Skin of body (tissue), 3 donors: ENCODE measurements at places on chromosomes 7 and 10.

DNA sequence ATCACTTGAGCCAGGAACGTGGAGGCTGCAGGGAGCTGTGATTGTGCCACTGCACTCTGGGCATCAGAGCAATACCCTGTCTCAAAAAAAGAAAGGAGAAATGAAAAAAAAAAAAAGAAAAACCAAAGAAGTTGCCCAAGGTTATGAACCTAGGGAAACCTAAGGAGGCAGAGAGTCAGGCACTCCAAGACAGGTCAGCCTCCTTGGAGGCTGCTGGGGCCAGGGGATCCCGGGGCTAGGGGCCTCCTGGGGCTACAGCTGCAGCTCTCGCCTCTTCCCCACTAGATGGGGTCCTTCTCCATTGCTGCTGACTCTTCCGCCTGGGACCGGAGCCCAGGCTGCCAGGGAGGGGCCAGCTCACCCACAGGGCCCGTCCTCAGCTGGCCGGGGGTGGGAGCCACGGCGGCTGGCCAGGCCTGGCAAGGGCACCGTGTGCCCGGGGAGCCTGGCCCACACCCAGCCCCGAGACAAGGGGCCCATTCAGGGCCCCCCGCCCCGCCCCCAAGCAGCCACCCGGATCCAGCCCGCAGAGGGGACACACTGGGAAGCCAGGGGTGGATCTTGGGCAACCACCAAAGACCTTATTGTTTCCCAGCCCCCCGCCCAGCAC is 1.7 kb upstream of the SPACDR start:
- peak; percentile 42 for DNase-seq

DNA sequence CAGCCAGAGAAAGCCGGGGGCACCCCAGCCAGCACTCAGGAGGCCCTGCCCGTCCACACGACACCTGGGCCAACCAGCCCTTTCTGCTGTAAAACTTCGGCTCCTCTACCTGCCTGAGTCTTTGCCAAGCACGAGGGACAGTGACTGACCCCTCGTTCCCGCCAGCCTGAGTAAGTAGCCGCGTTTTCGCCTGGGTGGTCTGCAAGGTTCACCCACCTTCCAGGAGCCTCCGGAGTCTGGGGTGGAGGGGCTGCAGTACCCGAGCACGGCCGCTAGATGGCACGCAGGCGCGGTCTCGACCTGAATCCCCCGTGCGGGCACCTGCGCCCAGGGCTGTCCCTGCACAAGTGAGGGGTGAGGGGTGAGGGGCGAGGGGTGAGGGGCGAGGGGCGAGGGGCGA is 192.7 kb downstream of the PTPRN2 start:
- DNase-seq: no peak

- DNase-seq: no peak
Measured at GRCh38 chr7:149816794-149817193, 21.4 kb upstream of the ZNF862 start.

GRCh38 chr10:12334186-12334530 is 15.2 kb upstream of the CAMK1D start:
- DNase-seq: no peak

- DNase-seq: no peak
Measured at GRCh38 chr7:131325179-131325840, 2.4 kb upstream of the MKLN1 start.

GRCh38 chr10:103103989-103104388 is 89.1 kb downstream of the NT5C2 start:
- no peak for DNase-seq

DNA sequence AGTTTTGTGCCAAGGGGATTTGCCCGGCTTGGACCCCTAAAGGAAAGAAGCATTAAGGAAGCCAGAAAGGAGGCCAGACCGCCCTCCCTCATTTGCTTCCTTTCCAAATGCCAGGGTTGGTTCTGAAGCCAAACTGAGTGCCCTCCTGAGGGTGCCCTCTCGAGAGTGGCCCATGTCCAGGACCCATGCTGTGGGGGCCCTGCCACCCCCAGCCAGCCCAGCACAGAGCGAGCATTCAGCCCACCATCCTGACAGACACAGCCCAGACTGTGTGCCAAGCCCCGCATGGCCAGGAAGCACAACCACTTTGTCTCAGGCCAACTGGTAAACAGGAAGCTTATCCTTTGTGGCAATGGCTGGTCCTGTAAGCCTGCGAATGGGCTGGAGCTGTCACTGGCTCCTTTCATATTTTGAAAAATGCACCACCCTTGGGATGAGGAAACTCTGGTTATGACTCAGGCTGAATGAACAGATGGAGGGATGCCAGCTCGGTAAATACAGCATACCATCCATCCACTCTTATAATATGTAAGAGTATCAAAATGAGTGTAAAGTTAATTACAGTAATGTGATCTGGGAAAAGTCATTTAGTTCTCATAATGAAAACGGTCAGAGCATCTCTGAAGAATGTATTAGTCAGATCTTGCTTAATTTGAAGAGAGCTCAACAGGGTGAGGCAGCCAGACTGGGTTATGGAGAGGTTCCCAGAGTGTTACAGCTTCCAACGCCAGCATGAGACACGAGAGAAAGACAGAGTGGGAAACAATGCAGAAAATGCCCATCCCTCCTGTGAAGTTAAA is 65.0 kb downstream of the STK17A start:
- DNase-seq: peak; percentile 71

DNA sequence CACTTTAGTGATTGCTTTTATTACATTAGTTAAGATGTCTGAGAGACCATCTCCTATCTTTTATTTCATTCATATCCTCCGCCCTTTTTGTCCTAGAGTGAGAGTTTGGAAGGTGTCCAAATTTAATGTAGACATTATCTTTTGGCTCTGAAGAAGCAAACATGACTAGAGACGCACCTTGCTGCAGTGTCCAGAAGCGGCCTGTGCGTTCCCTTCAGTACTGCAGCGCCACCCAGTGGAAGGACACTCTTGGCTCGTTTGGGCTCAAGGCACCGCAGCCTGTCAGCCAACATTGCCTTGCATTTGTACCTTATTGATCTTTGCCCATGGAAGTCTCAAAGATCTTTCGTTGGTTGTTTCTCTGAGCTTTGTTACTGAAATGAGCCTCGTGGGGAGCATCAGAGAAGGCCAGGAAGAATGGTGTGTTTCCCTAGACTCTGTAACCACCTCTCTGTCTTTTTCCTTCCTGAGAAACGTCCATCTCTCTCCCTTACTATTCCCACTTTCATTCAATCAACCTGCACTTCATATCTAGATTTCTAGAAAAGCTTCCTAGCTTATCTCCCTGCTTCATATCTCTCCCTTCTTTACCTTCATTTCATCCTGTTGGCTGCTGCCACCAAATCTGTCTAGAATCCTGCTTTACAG is 10.4 kb upstream of the CLCN1 start:
- no peak for DNase-seq

DNA sequence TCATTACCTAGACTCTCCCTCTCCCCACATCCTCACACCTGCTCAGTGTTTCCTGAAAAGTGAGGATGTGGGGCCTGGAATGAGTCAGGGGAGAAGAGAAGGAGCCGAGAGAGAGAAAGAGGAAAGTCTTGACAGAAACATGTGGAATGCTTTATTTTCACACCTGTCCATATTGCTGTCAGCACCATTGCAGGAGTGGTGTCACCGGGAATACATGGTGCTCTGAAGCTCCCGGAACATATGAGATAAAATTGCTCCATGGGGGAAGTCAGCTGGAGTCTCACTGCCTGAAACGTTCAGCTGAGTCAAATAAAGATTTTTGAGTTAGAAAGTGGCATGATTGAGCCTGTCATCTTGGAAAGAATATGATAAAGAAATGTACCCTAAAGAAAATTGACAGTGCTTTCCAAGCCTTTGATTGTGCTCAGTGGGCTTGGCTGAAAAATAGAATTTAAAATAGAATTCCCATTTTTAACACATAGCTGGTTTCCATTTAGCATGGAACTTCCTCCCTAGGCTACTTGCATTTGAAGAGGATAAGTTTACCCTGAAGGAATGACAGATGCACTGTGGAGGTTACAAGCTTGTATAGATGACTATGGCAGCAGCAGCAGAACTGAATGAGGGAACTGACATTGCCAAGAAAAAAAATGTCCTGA is 182.4 kb downstream of the PCLO start:
- no peak for DNase-seq

GRCh38 chr7:132438926-132439325 is 137.3 kb downstream of the PLXNA4 start:
- no peak for DNase-seq

DNA sequence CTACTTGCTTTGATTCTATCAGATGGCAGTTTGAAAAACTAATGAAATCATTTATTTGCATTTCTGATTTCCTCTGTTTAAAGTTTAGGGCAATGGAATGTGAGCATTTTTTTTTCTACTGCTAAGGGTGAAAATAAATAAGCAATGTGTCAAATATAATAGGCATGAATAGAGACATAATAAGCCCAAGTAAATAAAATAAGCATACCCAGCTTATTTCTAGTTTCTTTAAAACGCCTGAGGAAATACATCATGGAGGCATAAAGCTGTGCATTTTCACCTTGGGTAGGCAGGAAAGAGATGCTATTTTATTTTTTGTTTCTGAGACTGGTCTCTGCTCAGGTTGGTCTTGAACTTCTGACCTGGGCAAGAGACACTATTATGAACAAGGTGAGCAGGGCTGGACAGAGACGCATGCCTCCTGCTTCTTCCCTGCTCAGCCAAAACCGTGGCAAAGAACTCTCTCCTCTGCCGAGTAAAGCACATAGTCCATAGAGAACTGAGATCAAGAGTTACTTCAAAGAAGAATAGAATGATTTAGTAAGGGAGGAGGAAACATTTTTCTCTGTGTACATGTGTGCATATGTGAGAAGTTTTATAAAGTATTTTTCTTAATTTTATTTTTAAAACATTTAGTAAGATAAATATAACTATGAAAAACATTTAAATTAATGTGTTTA is 138.1 kb downstream of the GNAI1 start:
- no peak for DNase-seq
